ENCODE measurements at places on chromosomes 1 and 21. TPM values are rescaled to one million over a fixed set of nuclear protein-coding genes. Genes with fewer than 3 reads are reported as not detected.

Gene OR2M2
- not detected for total RNA-seq

Gene RUNX3
- 72.3 TPM for total RNA-seq

Gene NR5A2
- total RNA-seq = not detected

Gene KIF1B
- total RNA-seq = 6.2 TPM

Gene NUDT17
- total RNA-seq = 3.2 TPM

Gene INAVA
- not detected for total RNA-seq

Gene NTNG1
- total RNA-seq = not detected

Gene SLC5A9
- not detected for total RNA-seq

Gene ETNK2
- total RNA-seq = 0.77 TPM

Gene HLX
- 0.12 TPM for total RNA-seq

Gene FMN2
- total RNA-seq = not detected

Gene GMEB1
- 16.3 TPM for total RNA-seq

- no peaks in the 10 kb centered on the region for H3K4me1 ChIP-seq
- H3K36me3 ChIP-seq = no peaks in the 10 kb centered on the region
- H3K27ac ChIP-seq = no peak overlapping the region
- no peak for DNase-seq
- H3K27me3 ChIP-seq = peaks cover 2% of the 10 kb centered on the region
Observed at GRCh38 chr21:33880626-33881025, 35.0 kb downstream of the ATP5PO start.

DNA sequence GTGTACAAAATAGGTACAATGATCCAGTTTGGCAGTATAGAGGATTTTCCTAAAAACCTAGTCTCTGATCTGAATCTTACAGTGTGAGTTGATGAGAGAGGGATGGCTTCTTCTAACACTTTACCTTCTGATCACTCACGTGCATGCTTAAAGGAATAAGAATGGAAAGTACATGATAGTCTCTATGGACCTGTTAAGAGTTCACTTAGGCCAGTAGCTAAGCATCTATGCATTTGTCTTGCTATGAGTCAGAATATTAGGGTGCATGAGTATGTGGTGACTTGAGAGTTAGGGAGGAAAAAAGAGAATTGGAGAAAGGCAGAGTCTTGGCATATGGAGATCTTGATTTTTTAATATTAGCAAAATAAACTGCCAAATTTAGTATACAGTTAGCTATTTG lies 206.3 kb downstream of the COL11A1 start:
- no peak overlapping the region for H3K4me3 ChIP-seq
- no peak for DNase-seq
- no peaks in the 10 kb centered on the region for H3K36me3 ChIP-seq
- no peaks in the 10 kb centered on the region for H3K27me3 ChIP-seq

- H3K27ac ChIP-seq = no peak overlapping the region
- DNase-seq = no peak
- H3K4me3 ChIP-seq = no peak overlapping the region
- H3K4me1 ChIP-seq = no peaks in the 10 kb centered on the region
- peaks cover 17% of the 10 kb centered on the region for H3K27me3 ChIP-seq
Observed at GRCh38 chr1:232262991-232263390, 366.9 kb downstream of the SIPA1L2 start.

DNA sequence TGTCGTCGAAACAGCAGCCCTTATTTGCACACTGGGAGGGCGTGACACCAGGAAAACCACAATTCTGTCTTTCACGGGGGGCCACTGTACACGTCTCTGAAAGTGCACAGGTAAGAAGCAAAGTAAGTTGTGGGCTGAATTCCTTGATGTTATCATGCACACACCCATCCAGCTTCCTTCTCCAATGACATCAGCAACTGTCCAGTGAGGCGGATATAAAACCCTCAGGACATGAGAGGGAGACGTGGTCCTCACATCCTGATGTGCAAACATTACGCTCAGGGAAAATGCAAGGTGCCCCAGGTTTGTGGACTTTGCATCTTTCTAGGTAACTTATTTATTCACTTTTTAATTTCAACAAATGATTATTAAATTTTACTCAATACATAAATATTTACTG lies 3.0 kb downstream of the TFF1 start:
- no peaks in the 10 kb centered on the region for H3K27me3 ChIP-seq
- H3K4me1 ChIP-seq = peaks cover 4% of the 10 kb centered on the region
- H3K27ac ChIP-seq = no peak overlapping the region
- no peak for DNase-seq
- no peaks in the 10 kb centered on the region for H3K36me3 ChIP-seq

- H3K4me3 ChIP-seq = no peak overlapping the region
- H3K27me3 ChIP-seq = peaks cover 4% of the 10 kb centered on the region
- H3K36me3 ChIP-seq = no peaks in the 10 kb centered on the region
- no peaks in the 10 kb centered on the region for H3K4me1 ChIP-seq
- DNase-seq = no peak
Observed at GRCh38 chr1:236090741-236091147, 25.9 kb upstream of the NID1 start.

GRCh38 chr1:192363177-192363576 lies 46.4 kb downstream of the RGS21 start:
- no peak overlapping the region for H3K4me3 ChIP-seq
- no peaks in the 10 kb centered on the region for H3K27me3 ChIP-seq
- H3K4me1 ChIP-seq = no peaks in the 10 kb centered on the region
- no peak for DNase-seq

DNA sequence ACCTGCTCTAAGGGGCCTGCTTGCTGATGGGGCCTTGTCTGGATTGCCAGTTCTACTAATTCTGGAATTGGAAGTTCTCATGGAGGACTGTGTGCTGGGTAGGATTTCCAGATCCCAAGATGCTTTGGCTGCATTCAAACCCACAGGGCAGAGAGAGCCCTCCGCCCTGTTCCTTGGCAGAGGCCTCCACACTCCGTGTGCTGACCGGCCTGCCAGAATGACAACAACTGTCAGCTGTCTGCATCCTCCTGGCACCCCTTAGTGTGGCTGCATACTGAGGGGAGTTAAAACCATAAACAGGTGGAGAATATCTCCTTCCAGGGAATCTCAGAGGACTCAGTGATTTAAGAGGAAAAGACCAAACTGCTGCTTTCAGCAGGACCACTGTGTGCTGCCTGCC lies 60.7 kb downstream of the ADARB1 start:
- peaks cover 18% of the 10 kb centered on the region for H3K4me1 ChIP-seq
- no peak overlapping the region for H3K27ac ChIP-seq
- DNase-seq = no peak
- no peaks in the 10 kb centered on the region for H3K36me3 ChIP-seq
- no peaks in the 10 kb centered on the region for H3K27me3 ChIP-seq

GRCh38 chr1:55534565-55535121 lies 319.5 kb upstream of the USP24 start:
- peaks cover 2% of the 10 kb centered on the region for H3K27me3 ChIP-seq
- no peaks in the 10 kb centered on the region for H3K36me3 ChIP-seq
- no peak overlapping the region for H3K4me3 ChIP-seq
- H3K4me1 ChIP-seq = no peaks in the 10 kb centered on the region
- no peak for DNase-seq

GRCh38 chr1:59322814-59323213 lies 25.9 kb downstream of the FGGY start:
- H3K36me3 ChIP-seq = peaks cover 8% of the 10 kb centered on the region
- no peak overlapping the region for H3K27ac ChIP-seq
- no peak overlapping the region for H3K4me3 ChIP-seq

DNA sequence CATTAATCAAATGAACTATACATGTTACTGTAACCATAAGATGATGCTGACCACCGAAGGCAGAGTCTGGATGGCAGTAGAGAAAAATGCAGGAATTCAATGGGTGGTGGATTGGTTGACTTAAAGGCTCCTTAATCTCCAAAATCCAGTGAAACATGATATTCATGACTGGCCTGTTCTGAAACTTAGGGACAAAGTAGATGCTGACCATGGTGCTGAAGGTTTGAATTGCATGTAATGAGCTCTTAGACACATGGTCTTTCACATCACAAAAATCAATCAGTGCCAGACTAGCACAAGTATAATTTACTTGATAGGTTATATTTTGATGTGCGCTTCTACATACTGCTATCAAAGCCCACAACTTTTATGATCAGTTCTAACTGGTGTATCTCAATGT lies 30.9 kb upstream of the NTMT2 start:
- H3K27me3 ChIP-seq = peaks cover 13% of the 10 kb centered on the region
- no peak overlapping the region for H3K27ac ChIP-seq
- H3K4me3 ChIP-seq = no peak overlapping the region
- DNase-seq = no peak
- no peaks in the 10 kb centered on the region for H3K36me3 ChIP-seq

DNA sequence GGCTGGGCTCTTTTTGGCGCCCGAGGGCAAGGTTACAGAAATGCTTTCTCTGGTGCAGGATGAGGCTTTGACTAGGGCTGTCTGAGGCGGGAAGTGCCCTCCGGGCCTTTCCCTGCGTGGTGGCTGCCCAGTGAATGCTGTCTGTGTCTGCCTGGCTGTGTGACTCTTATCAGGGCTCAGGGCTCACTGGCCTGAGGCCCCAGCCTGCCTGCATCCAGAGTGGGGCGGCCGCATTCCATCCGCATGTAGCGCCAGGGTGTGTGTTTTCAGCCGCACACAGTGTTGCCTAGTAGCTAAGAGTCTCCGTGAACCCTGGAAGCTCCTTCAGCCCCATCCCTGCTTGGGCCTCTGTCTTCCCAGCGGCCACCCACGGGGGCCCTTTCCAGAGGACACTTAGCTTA lies 59.1 kb downstream of the FAAP20 start:
- H3K27me3 ChIP-seq = no peaks in the 10 kb centered on the region
- peaks cover 19% of the 10 kb centered on the region for H3K4me1 ChIP-seq
- H3K4me3 ChIP-seq = no peak overlapping the region

DNA sequence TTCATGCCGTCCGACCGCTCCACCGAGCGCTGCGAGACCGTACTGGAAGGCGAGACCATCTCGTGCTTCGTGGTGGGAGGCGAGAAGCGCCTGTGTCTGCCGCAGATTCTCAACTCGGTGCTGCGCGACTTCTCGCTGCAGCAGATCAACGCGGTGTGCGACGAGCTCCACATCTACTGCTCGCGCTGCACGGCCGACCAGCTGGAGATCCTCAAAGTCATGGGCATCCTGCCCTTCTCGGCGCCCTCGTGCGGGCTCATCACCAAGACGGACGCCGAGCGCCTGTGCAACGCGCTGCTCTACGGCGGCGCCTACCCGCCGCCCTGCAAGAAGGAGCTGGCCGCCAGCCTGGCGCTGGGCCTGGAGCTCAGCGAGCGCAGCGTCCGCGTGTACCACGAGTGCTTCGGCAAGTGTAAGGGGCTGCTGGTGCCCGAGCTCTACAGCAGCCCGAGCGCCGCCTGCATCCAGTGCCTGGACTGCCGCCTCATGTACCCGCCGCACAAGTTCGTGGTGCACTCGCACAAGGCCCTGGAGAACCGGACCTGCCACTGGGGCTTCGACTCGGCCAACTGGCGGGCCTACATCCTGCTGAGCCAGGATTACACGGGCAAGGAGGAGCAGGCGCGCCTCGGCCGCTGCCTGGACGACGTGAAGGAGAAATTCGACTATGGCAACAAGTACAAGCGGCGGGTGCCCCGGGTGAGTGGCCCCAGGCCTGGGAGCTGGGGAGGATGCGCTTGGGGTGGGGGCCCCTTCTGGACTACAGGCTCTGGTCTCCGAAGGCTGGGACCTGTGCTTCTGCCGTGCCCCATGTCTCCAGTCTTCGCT lies 1.1 kb downstream of the SKI start:
- H3K4me3 ChIP-seq = peak overlapping the region; percentile 98
- H3K4me1 ChIP-seq = peaks cover 14% of the 10 kb centered on the region
- H3K36me3 ChIP-seq = peaks cover 20% of the 10 kb centered on the region
- H3K27ac ChIP-seq = peak overlapping the region; percentile 84

DNA sequence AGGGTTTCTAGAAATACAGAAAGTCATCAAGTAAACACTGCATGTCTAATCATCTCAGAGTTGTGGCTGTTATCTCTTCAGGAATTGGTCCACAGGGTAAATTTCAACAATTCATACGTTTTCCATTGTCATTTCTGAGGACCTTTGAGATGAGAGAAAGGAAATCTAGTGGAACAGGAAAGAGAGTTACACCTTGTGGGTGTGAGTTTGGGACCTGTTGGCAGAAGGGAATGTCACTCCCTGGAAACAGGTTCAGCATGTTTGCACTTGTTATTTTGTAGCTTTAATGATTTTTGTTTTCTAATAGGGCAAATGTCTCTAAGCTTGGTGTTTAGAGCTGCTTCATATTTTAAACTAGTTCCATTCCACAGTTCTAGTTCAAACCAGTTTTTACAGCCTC lies 5.6 kb downstream of the TMEM167B start:
- H3K27me3 ChIP-seq = peaks cover 2% of the 10 kb centered on the region
- H3K36me3 ChIP-seq = peaks cover 17% of the 10 kb centered on the region
- H3K27ac ChIP-seq = no peak overlapping the region
- DNase-seq = no peak
- H3K4me3 ChIP-seq = no peak overlapping the region

GRCh38 chr1:44919400-44919799 lies 67.0 kb downstream of the EIF2B3 start:
- no peaks in the 10 kb centered on the region for H3K27me3 ChIP-seq
- H3K4me1 ChIP-seq = no peaks in the 10 kb centered on the region
- peaks cover 8% of the 10 kb centered on the region for H3K36me3 ChIP-seq
- H3K4me3 ChIP-seq = no peak overlapping the region
- DNase-seq = no peak
- H3K27ac ChIP-seq = no peak overlapping the region

GRCh38 chr1:77830946-77831345 lies 51.5 kb downstream of the MIGA1 start:
- no peak overlapping the region for H3K4me3 ChIP-seq
- H3K4me1 ChIP-seq = no peaks in the 10 kb centered on the region
- no peak for DNase-seq
- peaks cover 1% of the 10 kb centered on the region for H3K36me3 ChIP-seq
- H3K27me3 ChIP-seq = no peaks in the 10 kb centered on the region
- H3K27ac ChIP-seq = no peak overlapping the region

GRCh38 chr1:226825037-226825745 lies 45.2 kb upstream of the PSEN2 start:
- no peak overlapping the region for H3K27ac ChIP-seq
- no peak overlapping the region for H3K4me3 ChIP-seq
- no peak for DNase-seq
- peaks cover 29% of the 10 kb centered on the region for H3K4me1 ChIP-seq
- no peaks in the 10 kb centered on the region for H3K36me3 ChIP-seq
- no peaks in the 10 kb centered on the region for H3K27me3 ChIP-seq

- H3K36me3 ChIP-seq = no peaks in the 10 kb centered on the region
- H3K4me3 ChIP-seq = no peak overlapping the region
- H3K27ac ChIP-seq = no peak overlapping the region
- peaks cover 2% of the 10 kb centered on the region for H3K4me1 ChIP-seq
- no peaks in the 10 kb centered on the region for H3K27me3 ChIP-seq
Observed at GRCh38 chr1:97837161-97837560, 83.7 kb downstream of the DPYD start.

DNA sequence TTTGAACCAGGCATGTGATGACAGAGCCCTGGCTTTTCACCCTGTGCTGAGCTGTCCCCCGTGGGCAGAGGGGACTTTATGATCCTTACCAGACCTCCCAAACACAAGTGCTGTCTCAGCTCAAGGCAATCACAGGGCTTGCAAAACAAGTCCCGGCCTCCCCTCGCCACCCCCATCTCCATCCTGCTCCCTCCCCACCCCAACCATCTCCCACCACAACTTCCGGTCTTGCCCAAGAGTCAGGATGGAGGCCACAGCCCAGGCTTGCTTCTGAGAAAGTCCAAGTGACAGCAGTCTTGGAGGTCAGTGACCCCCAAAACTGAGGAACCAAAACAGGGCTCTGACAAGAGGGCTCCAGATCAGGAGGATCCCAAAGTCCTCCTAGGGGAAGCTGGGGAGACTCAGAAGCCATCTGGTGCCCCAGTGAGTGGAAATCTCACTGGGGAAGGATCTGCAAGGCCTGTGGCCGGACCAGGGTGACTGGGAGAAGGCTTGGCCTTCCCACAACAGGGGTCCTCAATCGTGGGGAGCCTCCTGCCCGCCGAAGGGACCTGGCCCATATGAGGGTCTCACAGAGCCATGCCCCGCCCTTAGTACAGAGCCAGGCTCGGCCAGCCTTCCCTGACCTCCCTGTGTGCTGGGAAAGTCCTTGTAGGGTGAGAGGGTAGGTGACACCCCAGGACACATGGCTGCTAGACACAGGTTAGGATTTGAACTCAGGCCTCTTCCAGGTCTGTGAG lies 4.5 kb upstream of the SDC3 start:
- no peak overlapping the region for H3K27ac ChIP-seq
- peaks cover 19% of the 10 kb centered on the region for H3K27me3 ChIP-seq
- H3K36me3 ChIP-seq = no peaks in the 10 kb centered on the region

Data from activated naive CD4-positive, alpha-beta T cell treated with anti-CD3 and anti-CD28 coated beads for 36 hours (primary cell).